Fibroblast of lung (primary cell): ENCODE measurements at places on chromosomes 7 and 10. TPM values are rescaled to one million over a fixed set of nuclear protein-coding genes. Genes with fewer than 3 reads are reported as not detected.
A peak's percentile ranks its signal among the peaks of the same experiment; 100 is the strongest.

GRCh38 chr10:91694170-91694794, 61.4 kb upstream of the PPP1R3C start:
- peak; percentile 65 for DNase-seq

DNA sequence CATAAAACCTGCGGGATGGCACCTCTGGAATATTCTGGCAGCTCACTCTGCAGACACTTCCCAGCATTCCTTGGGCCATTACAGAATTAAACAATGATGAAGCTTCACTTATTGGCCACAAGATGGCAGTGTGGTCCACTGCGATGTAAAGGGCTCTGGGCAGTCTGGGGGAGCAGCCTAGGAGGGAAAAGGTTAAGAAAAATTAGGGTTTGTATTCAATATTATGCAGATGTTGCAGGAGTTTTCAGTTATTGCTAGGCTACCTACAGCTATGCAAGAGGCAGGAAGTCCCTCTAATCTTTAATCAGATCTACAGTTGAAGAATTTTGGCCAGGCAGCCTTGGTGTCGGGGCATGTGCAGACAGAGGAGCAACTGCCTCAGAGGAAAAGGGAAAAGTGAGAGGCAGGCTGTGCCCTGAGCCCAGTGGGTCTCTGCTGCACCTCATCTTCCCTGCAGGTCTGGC, 233.2 kb upstream of the PRSS1 start:
- DNase-seq, result peak; percentile 57

DNA sequence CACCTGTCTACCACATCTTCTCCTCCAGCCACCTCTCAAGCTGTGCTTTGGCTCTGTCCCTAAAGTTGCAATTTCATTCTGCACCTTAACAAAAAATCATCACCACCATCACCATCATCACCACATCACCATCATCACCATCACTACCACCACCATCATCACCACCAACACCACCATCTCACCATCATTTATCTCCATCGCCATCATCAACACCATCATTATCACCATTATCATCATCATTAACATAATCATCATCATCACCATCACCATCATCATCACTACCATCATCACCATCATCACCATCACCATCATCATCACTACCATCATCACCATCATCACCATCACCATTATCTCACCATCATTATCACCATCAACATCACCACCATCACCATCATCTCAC, 245.4 kb downstream of the GRID1 start:
- DNase-seq, result no peak

DNA sequence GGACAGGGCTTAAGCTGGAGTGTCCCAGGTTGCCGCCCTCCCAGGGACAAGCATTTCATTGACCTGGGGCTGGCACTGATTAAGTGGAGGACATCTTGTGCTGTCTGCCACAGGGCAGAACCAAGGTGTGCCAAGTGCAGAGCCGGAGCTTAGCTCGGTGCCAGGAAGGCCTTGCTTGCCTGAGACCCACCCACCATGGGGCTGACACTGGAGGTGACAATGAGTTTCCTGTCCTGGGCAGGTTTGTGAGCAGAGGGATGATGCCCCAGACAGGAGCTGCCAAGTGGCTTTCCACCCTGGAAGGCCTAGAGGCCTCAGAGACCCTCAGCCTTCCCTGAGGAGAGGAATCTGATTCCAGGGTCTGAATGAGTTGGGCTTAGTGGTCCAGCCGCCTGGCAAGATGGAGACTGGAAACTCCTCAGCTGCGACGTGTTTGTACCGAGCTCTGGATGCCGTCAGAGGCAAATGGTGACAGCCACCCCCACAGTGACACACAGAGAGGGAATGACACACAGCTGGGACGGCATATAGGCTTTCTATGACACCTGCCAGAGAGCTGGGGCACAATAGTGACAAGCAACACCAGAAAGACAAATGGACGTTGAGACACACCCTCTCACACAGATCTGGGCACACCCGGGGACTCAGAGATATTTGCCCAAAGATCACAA, 2.6 kb downstream of the ADCYAP1R1 start:
- DNase-seq, result no peak

GRCh38 chr7:101898106-101898505, 80.7 kb downstream of the CUX1 start:
- DNase-seq, result no peak

GRCh38 chr10:91590142-91590903, 42.5 kb downstream of the PPP1R3C start:
- DNase-seq, result peak; percentile 96

SEMA3D gene
- total RNA-seq, result 4.6 and 12.1 TPM in 2 replicates
